T-helper 2 cell (primary cell): ENCODE measurements at places on chromosomes 12 and 14.

DNA sequence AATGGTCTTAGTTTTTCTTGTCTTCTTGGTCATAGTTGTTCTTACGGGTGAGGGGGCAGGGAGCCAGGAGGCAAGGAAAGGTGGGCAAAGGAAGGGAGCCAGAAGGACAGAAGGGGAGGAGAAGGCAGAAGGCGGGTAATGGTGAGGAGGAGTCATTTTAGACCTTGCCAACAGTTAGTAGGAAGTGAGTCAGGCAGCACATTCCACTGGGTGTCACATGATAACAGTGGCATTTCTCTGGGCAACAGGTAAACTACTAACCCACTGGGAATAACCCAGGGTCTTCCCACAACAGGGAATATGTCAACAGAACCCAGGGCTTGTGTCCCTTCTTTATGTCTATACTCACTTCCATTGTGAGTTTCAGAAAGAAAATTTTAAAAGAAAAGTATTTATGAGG is 127.6 kb downstream of the SLC8A3 start:
- no peak for DNase-seq

- DNase-seq, result peak; percentile 76
Observed at GRCh38 chr12:64681200-64682052, 71.1 kb downstream of the RASSF3 start.

DNA sequence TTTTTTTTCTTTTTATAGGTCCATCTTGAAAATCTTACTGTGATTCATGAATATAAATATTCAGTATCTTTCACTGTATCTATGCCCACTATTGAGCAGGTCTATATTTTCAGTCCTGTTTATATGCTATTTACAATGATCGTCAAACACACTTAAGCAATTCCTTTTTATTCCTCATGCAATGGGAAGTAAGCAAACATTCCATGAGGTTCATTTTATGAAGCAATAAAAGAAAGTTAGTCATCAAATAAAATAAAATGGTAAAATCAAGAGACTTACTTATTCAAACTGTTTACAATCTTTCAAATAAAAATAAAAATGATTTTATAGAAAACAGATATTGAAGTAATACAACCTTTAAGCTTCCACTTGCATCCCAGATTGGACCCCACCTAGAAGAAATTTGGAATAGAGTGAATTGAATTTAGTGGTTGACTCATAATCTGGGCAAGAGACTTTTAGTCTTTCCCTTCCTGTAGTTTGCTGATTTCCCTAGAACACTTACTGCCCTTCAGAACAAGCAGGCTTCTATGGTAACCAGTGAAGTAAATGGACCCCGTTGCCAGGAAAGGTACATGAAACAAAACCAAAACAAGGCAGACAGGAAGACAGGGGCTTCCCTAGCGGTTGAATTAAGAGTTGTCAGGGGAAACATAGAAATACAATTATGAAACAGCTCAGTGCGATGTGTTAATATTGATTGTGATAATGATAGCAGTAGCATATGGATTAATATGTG is 241.0 kb upstream of the ATP2B1 start:
- DNase-seq, result no peak

GRCh38 chr14:102925646-102926045 is 3.2 kb downstream of the AMN start:
- no peak for DNase-seq

- no peak for DNase-seq
Observed at GRCh38 chr12:58247633-58248032, 306.3 kb downstream of the ATP23 start.

DNA sequence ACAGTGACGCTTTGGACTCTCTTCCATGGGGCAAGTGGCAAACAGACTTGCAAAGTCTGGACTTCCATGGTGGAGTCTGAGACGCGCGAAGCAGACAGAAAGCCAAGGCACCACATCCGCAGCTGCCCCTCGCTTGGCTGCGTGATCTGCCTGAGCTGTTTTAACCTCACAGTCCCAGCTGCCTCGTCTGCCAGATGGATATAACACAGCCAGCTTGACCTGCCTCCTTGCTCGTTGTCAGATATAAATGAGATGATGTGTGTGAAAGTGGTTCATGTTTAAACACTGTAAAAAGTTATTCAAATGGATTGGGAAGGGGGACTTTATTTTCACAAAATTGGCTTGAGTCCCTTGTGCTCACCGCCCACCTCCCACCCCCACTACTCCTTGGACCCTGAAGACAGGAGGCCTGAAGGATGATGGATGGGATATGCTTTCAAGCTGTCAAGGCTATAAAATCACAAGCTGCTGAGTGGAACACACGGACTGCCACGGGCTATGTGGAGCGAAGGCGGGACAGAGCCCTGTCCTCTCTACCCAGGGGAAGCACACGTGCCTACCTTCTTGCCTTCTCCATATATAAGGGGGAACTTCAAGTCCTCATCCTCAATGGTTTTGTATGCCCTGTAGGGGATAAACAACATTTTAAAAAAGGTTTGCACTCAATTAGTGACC is 226.9 kb downstream of the MON2 start:
- DNase-seq, result no peak

- DNase-seq, result no peak
Observed at GRCh38 chr12:632102-632696, 31.0 kb downstream of the NINJ2 start.

DNA sequence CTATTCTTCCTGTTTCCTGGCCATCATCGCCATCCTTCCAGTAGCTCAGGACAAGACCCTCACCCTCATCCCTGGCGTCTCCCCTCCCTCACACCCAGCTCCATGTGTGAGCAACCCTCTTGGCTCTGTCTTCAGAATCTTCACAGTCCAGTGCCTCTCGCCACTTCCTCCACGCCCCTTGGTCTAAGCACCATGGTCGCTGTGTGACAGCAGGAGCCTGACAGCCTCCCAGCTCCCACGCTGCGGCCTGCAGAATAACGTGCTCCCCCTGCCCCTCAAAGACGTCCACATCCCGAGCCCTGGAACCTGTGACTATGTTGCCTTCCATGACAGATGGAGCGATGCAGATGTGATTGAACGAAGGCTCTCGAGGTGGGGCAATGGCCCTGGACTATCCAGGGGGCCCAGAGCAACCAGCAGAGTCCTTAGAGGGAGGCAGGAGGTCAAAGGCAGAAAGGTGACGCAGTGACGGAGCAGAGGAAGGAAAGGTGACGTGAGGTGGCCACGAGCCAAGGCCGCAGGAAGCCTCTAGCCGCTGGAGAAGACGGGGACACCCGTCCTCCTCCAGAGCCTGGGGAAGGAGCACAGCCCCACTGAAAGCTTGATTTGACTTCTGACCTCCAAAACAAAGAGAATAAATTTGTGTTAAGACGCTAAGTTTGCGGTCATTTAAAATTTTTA is 139.8 kb downstream of the CALM1 start:
- DNase-seq, result no peak

GRCh38 chr12:66799551-66799950 is 120.7 kb upstream of the GRIP1 start:
- DNase-seq, result no peak

DNA sequence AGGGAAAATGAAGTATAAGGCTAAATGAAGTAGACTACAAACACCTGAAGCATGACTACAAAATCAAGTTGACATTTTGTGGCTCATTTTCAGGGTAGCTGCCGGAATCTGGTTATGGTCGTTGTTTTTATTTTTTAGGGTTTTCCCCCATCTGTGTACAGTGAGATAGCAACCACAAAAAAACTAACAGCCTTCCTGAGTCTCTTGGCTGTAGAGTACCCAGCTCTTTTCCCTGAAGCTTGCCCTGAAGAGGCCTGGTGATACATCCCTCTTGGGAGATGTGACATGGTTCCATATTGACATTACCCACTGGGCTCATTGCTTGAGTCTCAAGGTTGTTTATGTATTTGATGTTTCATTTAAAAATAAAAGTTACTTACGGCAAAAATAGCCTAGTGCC is 424.0 kb downstream of the ZFP36L1 start:
- peak; percentile 41 for DNase-seq

DNA sequence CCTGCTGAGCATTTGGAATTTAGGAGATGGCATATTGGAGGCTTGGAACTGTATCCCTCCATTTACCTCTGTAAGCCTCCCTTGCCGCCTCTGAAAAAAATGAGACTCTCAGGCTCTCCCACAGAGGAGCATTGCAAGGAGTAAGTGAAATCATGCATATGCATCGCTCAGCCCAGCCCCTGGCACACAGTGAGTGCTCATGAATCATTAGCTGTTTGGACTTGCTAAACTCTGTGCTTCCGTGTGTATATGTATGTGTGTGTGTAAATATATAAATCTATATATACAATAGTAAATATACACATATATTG is 17.1 kb upstream of the TBX3 start:
- no peak for DNase-seq

DNA sequence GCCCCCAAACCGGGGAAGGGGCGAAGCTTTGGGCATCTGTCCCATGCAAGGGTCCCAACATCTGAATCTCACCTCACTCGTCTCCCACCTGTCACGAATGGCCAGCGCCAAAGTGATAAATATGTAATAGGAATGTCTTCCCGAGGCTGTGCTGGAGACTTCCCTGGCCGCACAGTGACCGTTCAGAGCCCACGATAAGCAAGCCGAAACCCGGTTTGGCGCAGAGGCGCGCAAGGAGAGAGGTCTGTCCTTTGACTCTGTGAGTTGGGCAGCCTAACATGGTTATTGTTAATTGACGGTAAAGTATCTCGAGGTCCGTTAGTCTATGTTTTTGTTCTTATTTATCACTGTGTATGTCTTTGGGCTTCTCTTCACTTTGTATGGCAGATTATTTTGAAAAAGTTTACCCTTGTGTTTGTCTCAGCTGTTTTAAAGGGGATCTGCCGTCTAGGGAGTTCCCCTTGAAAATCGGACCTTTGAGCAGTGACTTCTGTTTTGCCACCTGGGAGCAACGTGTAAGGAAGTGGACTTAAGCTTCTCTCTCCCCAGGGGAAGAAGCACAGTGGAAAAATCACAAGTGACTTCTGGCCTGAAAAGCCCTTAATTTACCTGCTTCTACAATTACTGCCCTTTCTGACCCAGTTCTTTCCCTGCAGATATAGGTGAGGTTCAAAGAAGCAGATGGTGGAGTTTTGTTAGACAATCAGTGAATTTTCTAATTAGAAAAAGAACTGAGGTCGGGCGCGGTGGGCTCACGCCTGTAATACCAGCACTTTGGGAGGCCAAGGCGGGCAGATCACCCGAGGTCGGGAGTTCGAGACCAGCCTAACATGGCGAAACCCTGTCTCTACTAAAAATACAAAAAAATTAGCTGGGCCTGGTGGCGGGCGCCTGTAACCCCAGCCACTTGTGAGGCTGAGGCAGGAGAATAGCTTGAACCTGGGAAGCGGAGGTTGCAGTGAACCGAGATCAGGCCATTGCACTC is 1.1 kb upstream of the TM9SF1 start:
- no peak for DNase-seq

DNA sequence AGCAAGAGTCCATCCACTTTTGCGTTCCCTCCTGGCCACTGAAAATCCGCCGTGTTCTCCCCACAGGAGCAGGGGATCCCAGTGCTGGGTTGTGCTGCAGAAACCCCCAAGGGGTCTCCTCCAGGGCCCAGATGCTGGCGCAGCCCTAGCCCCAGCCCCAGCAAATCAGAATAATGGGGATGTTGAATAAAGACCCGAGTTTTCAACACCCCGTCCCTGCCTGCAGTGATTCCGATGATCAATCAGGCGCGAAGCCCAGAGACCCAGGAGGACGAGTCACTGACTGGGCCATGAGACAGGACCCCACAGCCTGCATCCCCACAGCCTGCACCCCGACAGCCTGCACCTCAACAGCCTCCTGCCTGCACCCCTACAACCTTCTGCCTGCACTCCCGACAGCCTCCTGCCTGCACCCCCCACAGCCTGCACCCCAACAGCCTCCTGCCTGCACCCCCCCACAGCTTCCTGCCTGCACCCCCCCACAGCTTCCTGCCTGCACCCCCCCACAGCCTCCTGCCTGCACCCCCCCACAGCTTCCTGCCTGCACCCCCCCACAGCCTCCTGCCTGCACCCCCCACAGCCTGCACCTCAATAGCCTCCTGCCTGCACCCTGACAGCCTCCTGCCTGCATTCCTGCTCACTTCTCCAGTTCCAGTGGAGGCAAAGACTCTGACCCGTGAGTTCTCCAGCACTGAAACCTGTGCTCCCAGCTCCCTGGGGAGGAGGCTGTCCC is 37.2 kb downstream of the TNFAIP2 start:
- DNase-seq, result no peak

- DNase-seq, result no peak
Observed at GRCh38 chr12:56220611-56221231, 1.0 kb downstream of the RNF41 start.

DNA sequence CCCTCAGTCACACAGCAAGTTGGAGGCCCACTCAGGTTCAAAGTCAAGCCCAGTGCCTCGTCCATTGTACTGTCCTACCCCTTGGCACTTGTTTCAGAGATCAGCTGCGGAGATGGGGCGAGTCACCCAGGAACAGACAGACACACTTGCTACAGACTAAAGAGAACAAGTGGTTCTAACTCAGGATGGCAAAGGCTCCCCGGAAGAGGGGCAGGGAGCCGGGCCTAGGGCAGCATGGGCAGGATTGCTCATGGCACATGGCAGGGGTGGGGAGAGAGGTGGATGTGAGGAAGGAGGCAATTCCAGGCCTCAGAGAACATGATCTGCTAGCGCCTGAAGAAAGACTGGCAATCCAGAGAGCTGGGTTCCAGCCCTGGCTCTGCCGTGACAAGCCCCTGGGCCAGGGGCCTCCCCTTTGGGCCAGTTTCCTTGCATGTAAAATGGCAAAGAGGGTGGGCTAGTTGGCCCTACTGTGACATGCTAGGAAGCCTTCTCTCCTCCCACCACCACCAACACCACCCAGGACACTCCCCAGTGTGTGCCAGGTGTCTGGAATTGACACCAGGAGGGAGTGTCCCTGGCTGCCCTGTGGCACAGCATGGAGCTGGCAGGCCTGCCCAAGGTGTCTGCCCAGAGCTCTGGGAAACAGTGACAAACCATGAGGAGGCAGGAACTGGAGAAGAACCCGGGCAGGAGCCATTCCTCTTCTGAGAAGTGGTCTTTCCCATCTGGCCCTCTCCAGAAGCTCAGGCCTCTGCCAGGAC is 24.0 kb upstream of the IRF2BPL start:
- no peak for DNase-seq

DNA sequence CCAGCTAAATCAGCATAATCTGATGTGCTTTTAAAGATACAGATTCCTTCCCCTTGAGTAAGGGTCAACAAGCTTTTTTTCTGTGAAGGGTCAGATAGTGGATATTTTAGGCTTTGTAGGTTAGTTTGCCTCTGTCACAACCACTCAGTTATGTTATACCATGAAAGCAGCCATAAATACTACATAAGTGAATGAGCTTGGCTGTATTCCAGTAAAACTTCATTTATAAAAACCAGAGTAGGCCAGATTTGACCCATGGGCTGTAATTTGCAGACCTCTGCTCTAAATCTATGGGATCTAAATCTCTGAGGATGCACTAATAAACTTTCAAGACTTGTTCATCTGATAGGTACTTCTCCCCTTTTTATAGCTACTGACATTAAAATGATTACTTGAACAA is 47.7 kb downstream of the LEMD3 start:
- no peak for DNase-seq
